Endodermal cell (in vitro differentiated cells): ENCODE measurements at places on chromosomes 6 and 20.
A peak's percentile ranks its signal among the peaks of the same experiment; 100 is the strongest.

- DNase-seq = no peak
These were observed 607.1 kb downstream of the HDGFL1 start for GRCh38 chr6:23176471-23176870.

DNA sequence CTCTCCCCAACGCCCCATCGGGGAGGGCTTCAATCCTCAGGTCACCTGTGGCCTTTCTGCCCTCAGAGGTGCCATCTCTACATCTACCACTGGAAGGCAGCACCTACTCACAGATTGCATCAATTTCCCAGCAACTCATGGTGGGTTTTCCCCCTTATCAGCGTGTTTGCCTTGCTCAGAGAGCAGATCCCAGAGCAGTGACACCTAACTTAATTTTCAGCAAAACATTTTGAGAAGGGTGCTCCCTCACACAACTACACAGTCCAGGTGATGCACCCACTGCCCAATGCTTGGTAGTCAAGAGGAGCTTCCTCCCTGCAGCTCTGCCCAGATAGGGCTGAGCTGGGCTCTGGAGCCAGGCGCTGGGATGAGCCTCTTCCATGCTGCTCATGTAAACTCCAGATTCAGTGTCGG, 48.2 kb downstream of the PLG start:
- peak; percentile 90 for DNase-seq

- DNase-seq = no peak
These were observed 132.2 kb upstream of the SCGN start for GRCh38 chr6:25519856-25520255.

DNA sequence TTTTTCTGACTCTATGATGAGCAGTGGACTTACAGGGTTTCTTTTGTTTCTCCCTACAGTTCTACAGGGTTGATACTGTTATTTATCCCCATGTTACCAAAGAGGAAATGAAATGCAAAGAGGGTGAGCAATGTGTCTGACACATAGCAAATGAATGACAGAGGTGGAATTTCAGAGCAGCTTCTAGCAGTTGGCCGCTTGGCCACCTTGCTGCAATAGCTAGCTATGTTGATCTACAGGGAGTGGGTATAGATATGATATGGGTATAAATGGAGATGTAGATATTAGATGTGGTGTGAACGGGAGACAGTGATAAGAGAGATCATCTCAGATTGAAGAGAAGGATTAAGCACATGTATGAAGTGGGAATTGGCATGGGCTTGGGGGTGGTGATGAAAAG, 10.9 kb upstream of the SLC22A3 start:
- no peak for DNase-seq

GRCh38 chr6:52522655-52523054, 54.2 kb downstream of the TRAM2 start:
- DNase-seq = no peak

- DNase-seq = no peak
These were observed 173.5 kb downstream of the LMBRD1 start for GRCh38 chr6:69623357-69623756.

GRCh38 chr6:70563530-70563929, 3.2 kb upstream of the SDHAF4 start:
- DNase-seq = peak; percentile 58

GRCh38 chr20:12942123-12942522, 66.6 kb upstream of the SPTLC3 start:
- DNase-seq = no peak

GRCh38 chr6:14732226-14732843, 513.5 kb upstream of the JARID2 start:
- DNase-seq = no peak
